NCI-H460 (cell line): ENCODE measurements at places on chromosomes 6 and 20. TPM values are rescaled to one million over a fixed set of nuclear protein-coding genes. Genes with fewer than 3 reads are reported as not detected.
A peak's percentile ranks its signal among the peaks of the same experiment; 100 is the strongest.

DNA sequence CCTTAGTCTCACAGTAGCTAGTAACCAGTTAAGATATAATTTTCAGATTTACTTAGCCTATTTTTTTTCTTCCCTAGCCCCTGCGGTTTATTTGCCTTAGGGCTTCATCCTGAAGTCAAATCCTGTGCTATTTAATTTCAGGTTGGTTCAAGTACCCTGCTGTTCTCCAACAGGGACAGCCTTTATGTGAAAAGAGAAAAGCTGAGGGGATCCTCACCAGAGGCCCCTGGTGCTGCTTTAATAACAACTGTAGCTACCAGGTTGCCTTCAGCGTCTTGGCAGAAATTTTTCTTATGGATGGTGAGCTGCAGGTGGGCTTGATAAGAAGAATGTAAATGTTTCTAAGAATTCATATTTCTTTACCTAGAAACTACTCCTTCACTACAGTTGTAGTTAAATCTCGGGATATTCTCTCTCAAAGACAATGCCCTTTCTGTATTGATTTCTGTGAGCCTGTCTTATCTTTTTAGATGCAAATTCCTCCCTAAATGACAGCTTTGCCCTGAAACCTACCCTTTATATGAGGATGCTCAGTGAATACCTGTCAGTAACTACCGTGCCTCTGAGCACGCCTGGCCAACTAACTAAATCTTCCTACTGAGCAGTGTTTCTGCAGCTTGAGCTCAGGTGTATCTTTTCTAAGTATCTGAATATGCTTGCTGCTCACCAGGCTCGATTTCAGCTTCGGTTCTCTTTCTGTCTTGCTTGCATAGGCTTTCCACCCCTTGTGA, 320.5 kb downstream of the MMUT start:
- no peak for DNase-seq

GRCh38 chr6:113181164-113181563, 676.0 kb upstream of the MARCKS start:
- no peak for DNase-seq

DNA sequence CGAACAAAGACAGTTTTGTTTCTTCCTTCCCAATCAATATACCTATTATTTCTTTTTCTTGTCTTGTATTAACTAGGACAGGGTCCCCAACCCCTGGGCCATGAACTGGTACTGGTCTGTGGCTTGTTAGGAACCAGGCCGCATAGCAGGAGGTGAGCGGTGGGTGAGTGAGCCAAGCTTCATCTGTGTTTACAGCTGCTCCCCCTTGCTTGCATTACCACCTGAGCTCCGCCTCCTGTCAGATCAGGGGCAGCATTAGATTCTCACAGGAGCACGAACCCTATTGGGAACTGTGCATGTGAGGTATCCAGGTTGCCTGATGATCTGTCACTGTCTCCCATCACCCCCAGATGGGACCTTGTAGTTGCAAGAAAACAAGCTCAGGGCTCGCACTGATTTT, 151.9 kb downstream of the CDKAL1 start:
- no peak for DNase-seq

- no peak for DNase-seq
Measured at GRCh38 chr6:134115715-134116074, 63.3 kb upstream of the SLC2A12 start.

DNA sequence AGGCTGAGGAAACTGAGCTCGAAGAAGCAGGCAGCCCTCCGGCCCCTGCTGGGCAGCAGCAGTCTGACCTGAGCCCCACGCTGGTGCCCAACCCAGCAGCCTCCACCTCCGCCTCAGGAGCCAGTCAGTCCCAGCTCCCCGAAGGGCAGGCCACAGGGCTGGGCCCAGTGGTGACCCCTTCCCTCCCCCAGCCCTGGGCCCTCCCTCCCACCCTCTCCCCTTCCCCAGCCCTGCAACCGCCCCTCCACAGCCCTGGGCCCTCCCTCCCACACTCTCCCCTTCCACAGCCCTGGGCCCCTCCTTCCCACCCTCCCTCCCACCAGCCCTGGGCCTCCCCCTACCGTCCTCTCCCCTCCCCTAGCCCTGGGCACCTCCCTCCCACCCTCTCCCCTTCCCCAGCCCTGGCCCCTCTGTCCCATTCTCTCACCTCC, 115.0 kb downstream of the TAF4 start:
- no peak for DNase-seq

- DNase-seq = no peak
Measured at GRCh38 chr6:17101422-17102257, at the start of gene STMND1. TSS of gene STMND1 (plus strand) at chr6:17102050. CDS start at chr6:17102258, 208 bp downstream.

DNA sequence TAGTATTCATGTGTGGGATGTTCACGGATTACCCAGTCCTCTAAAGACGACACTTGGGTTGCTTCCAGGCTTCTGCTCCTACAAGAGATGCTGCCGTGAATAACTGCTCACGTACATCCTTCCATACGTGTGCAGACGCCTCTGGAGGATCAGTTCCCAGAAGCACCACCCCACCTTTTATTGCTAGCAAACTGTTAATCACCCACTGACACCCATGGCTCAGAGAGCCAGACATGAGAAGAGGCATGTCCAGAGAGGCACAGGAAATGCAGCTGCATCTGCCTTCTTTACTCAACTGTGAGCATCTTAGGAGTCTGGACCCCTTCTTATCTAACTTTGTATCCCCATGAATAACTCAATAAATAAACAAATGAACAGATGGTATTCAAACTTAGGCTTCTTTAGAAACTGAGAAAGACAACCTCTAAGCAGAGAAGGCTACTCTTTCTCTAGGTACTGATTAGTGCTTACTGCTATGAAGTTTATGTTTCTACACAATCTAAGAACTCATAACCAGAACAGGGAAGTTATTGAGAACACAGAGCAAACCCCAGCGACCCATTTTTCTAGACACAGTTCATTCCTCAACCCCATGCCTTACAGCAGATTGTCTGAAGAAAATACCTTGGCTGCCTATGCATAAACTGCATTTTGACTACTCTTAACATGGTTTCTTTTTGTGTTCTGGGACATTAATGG, 228.7 kb upstream of the RREB1 start:
- DNase-seq = no peak

GRCh38 chr20:57654998-57655808, 35.0 kb upstream of the ZBP1 start:
- no peak for DNase-seq

DNA sequence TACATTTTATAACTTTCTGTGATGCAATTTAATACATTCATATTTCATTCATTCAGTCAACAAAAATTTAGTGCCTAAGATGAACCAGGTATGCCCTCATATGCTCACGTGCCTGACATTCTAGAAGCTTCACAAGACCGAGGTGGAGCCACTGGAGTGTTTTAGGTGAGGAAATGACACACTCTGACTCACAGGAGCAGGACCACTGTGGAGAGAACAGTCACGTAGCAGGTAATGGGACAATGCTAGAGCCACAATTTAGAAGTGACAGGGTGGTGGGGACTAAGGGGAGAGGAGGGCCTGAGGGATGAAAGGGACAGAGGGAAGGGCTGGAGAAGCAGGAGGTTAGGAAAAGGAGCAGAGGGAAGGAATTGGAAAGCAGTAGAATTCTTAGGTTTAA, 17.6 kb upstream of the HLA-A start:
- no peak for DNase-seq

GRCh38 chr20:1802385-1803060, 92.7 kb upstream of the SIRPA start:
- DNase-seq = peak; percentile 25

DNA sequence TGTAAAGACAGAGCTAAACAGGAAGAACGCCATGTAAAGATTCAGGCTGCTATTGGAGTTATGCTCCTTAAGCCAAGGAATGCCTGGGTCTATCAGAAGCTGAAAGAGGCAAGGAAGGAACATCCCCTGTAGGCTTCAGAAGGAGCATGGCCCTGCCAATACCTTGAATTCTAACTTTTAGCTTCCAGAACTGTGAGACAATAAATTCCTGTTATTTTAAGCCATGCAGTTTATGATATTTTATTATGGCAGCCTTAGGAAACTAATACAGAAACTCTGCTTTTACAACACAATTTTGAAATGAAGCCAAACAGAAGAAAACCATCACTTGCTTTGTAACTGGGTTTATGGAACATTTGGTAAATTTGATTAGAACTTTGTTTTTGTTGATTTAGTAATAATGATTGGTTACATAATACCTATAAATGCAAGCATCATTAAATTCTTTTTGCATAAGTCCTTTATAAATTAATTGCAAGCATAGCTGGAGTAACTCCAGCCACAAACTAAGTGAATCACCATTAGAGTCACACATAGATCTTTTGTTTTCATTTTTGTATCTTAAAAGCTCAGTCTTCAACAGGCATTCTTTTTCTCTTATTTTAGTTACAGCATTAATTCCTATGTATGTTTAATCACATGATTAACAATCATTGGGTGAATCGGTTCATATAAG, 33.5 kb upstream of the TSPYL1 start:
- no peak for DNase-seq

- no peak for DNase-seq
Measured at GRCh38 chr20:30488941-30489613, 768.4 kb upstream of the DEFB115 start.

GRCh38 chr6:117629119-117629660, 26.9 kb upstream of the GOPC start:
- DNase-seq = no peak

DNA sequence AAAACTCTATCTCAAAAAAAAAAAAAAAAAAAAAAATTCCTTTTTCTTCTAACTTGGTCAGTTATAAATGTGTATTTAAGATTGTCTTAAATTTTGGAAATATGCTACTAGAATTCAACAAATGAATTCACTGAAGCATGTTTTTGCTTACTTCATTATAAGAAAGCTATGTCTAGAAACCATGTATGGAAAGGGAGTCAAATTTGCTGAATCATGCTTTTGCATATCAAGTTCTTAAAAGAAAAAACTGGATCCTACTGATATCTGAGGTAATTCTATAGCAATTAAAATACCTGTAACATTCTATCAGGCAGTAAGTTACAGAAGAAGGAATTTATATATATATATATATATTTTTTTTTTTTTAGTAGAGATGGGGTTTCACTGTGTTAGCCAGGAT, 27.7 kb downstream of the AKIRIN2 start:
- no peak for DNase-seq

- no peak for DNase-seq
Measured at GRCh38 chr20:60224914-60225313, 266.7 kb downstream of the CDH26 start.

GRCh38 chr6:37868447-37868825, 48.9 kb downstream of the ZFAND3 start:
- no peak for DNase-seq

DNA sequence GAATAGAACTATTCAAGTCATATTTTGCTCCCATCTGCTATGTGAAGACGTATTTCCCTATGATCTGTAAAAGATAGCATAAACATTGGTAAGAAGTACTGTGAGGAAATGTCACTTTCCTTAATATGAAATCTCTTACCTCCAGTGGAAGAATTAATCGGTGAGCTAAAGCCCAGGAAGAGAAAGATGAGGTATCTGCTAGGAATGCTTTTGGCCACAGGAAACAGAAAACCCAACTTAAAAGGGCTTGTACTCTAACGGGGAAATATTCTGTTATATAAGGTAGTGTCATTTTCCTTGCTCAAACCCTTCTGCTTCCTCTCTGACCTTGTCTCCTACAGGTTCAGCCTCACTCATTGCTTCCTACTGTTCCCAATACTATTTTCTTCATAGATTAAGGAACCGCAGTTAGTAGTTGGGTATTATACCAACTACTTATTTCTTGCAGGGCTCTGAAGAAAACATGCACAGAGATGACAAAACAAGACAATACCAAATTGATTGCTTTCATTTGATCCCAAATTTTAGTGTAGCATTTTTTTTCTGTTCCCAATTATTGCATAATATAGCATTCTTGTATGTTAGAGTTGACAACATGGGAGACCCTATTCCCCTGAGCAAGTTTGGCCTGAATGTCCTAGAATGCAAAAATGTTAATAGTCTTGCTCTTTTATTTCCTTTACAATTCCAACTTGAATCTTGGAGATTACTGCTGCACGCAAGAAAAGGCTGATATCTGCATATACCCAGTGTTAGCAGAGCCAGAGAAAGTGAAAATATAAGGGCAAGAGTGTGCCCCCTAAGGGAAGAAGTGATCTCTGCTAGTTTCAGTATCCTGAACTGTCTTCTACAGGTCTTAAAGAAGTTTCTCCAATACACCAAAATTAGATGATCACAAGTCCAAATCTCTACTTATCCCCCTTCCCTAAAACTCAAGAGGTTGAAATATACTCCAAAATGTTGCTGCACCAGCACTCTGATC, 65.3 kb downstream of the AFG1L start:
- DNase-seq = no peak

DNA sequence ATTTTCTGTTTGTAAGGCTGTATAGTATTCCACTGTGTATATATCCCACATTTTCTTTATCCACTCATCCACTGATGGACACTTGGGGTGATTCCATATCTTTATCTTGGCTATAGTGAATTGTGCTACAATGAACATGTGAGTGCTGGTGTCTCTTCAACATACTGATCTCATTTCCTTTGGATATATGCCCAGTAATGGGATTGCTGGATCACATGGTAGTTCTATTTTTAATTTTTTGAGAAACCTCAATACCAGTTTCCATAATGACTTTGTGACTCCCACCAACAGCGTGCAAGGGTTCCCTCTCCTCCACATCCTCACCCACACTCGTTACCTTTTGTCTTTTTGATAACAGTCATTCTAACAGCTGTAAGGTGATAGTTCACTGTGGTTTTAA, 166.0 kb downstream of the ARHGAP18 start:
- no peak for DNase-seq

DNA sequence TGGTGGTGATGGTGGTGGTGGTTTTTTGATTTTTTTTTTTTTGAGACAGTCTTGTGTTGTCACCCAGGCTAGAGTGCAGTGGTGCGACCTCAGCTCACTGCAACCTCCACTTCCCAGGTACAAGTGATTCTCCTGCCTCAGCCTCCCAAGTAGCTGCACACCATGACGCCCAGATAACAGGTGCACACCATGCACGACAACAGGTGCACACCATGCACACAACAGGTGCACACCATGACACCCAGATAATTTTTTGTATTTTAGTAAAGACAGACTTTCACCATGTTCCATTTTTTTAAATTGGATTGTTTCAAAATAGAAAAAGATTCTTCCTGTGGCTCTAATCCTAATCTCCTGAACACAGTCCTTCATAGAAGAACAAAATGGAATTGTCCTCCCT, 257.9 kb downstream of the ALDH8A1 start:
- no peak for DNase-seq

DNA sequence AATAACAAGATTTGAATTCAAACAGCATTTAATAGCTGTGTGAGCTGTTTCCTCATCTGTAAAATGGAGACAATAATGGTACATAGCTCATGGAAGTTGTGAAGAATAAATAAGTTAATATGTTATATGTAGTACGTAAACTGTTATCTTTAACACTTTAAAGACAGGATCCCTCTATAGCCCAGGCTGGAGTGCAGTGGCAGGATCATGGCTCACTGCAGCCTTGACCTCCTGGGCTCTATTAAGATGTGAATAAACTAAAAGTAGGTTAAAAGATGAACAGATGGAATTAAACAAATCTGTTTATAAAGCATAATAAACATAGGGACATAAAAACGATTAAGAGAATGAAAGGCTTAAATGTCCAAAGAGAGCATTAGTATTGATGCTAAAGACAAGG, 3.0 kb downstream of the AMD1 start:
- DNase-seq = no peak

The TREML2 gene
- total RNA-seq = not detected in 2 replicates

The PRND gene
- total RNA-seq = not detected in 2 replicates

The MANEA gene
- total RNA-seq = 14.9 and 17.6 TPM in 2 replicates

The PPP1R3G gene
- total RNA-seq = 0.22 and 0.40 TPM in 2 replicates

The SLC24A3 gene
- 0.02 TPM in 1 of 2 replicates, not detected in the other for total RNA-seq

The PPP1R14C gene
- not detected in 2 replicates for total RNA-seq

The HLA-DPA1 gene
- not detected in 2 replicates for total RNA-seq

The MYT1 gene
- total RNA-seq = not detected in 2 replicates

The SPEF1 gene
- 0.20 TPM in 1 of 2 replicates, not detected in the other for total RNA-seq

The ADAM33 gene
- total RNA-seq = 0.10 and 0.12 TPM in 2 replicates

The SLC22A16 gene
- total RNA-seq = not detected in 2 replicates

The RAD21L1 gene
- total RNA-seq = 0.25 and 0.32 TPM in 2 replicates

The BNIP5 gene
- not detected in 2 replicates for total RNA-seq

The PLEKHG1 gene
- 0.06 and 0.15 TPM in 2 replicates for total RNA-seq
